ENCODE measurements at places on chromosomes 3 and 15.

- DNase-seq, result no peak
These were observed 21.7 kb upstream of the SFMBT1 start for GRCh38 chr3:53067567-53067966.

DNA sequence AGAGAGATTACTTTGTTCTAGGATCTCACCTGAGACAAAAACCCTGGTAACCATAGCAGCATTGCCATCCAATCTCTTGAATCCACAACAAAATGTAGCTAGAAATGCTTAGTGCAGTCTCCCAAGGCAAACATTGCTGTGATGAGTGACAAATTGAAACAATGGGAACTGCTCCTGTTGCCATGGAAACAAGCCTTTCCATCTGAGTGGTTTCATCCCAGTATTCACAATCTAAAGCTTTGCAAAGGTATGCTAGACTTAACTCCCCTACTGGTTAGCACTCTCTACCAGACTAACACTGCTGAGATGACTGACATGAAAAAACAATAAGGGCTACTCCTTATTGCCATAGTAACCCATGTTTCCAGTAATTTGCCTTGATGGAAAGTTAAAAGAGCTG is 172.6 kb upstream of the CNTN3 start:
- DNase-seq, result no peak

- DNase-seq, result no peak
These were observed 23.6 kb downstream of the MEGF11 start for GRCh38 chr15:66229790-66230465.

DNA sequence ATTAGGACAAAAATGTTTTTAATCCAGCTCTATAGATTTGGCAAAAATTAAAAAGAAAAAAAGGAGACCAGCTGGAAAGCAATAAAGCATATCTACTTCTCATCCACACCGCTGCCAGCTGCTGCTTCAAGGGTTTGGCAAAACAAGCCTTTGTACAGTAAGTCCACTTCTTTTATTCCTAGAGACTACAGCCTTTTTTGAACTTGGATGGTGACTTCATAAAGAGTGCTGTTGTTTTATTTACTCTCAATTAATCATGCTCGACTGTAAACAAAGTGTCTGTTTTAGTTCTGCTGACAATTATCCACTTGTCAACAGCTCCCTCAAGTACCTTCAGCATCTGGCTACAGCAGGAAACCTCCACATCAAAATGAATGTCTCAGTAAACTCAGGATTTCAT is 12.3 kb upstream of the FOXB1 start:
- DNase-seq, result no peak

DNA sequence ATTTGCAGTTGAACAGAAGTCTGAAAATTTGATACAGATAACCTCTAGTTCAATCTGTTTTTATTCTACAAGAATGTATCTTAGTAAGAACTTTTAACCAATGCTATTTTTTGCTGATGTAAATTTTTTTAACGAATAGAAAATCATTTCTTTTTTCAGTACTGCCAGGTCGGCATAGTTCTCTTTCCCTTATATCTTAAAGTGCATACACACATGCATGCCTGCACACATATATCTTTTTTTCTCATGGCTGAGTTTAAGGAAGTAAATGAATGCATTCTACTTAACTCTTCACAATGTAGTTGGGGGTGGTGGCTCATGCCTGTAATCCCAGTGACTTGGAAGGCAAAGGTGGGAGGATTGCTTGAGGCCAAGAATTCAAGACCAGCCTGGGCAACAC is 48.4 kb downstream of the BLM start:
- no peak for DNase-seq

DNA sequence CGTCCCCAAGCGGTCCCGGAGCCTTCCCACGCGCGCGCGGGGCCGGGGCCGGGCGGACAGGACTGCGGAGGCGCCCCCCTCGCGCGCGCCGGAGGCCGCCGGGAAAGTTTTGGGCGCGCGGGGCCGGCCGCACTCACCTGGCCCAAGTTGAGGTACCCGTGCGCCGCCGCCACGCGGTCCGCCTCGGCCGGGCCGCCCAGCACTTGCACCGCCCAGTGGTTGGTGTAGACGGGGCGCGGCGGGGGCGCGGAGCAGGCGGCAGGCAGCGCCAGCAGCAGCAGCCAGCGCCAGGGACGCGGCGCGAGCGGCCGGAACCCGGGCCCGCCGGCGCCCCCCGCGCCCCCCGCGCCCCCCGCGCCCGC is 289 bp downstream of the PCSK6 start:
- DNase-seq, result no peak

DNA sequence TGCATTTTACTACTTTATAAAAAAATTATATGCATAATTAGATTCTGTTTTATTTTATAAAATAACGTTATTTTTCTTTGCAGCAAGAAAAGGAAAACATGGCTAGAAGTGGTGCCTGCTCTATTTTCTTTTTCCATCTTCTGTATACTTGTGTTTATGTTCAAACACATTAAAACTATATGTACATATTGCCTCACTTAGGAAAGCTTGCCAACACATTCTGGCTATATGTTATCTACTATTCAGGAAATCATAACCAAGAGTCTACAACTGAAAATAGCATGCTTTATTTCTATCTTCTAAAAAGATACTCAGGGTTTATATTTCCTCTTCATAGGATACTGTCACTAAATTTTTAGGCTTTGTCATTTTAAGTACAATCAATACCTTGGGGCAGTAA is 90.2 kb upstream of the KCNMB2 start:
- DNase-seq, result no peak

DNA sequence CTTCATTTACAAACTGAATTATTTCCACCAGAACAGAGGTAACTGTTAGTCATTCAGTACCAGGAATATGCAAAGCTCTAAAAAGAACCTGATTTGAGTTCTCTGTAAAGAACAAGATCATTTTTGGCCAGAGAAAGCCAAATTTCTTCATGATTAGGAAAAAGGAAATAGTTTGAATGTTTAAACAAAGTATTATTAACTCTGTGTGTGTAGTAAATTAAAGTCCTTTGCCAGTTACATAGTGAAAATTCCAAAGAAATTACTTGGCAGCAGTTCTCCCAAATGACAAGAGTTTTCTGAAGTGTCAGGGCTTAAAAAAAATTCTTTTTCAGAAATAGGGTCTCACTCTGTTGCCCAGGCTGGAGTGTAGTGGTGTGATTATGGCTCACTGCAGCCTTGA is 24.5 kb downstream of the QTRT2 start:
- DNase-seq, result no peak

DNA sequence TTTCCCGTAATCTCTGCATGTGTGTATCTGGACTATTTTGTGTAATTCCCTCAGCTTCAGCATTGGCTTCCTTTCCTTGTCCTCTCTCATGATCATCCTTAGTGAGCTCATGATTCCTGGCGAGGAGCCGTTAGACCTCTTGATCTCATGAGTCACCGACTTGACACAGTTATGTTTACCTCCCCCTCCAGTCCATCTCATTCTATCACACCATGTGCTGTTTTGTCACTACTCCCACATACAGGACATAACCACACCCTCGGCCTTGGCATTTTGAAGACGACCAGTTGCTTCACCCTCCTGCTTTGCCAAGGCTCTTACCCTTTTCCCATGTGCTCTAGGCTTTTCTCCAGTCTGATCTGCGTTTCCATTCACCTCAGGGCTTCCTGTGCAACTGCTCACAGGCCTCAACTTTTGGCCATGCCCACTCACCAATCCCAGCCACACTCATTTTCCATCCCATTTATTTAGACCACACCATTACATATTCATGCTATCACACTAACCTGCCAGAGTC is 41.5 kb downstream of the CP start:
- peak; percentile 99 for DNase-seq

DNA sequence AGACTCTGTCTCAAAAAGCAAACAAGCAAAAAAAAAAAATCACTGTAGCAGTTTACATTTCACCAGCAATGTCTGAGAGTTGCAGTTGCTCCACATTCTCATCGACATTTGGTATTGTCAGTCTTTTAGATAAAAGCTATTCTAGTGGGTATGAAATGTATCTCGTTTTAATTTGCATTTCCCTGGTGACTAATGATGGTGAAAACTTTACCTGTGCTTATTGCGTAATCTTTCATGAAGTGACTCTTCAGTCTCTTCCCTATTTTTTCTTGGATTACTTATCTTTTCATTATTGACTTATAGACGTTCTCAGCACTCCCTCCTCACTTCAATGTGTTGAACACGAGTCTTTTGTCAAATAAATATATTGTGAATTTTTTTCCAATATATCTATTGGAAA is 37.2 kb upstream of the CLSTN2 start:
- no peak for DNase-seq

DNA sequence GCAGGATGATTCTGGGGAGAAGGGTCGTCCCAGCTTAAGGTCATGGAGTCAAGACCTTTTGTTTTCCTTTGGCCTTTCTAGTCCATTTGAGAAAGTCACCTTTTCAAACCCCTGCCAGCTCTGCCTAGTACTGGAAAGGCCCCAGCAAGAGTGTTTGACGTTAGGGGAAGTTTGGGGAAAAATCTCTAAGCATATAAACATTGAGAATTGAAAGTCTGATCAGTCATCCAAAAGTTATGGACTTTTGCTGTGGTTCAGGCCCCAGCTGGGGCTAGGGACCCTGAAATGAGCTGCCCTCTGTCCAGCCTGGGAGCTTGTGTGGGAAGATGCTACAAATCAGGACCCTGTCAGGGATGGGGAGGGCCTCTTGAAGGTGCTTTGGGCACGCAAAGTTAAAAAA is 21.6 kb downstream of the SLC6A6 start:
- no peak for DNase-seq

DNA sequence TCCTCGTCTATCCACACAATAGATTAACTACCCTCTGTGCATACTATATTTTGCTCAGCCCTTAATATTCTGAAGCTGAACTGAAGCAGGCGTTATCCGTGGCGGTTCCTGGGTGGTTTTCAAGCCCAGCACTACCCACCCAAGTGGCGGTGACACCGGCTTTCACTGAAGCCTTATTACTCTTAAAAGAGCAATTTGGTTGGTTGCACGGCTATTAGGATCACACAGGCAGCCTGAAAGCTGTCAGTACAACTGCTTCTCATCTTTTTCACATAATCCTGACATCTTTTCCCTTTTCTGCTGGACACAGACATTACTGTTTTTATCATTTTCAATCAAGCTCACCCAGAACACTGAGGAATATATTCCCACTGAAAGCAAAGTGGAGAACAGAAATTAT is 525.3 kb upstream of the ZNF717 start:
- DNase-seq, result no peak

GRCh38 chr3:52070724-52071621 is 14.6 kb upstream of the DUSP7 start:
- no peak for DNase-seq

- DNase-seq, result no peak
These were observed 1077.5 kb downstream of the TBL1XR1 start for GRCh38 chr3:176119826-176120225.

GRCh38 chr3:69724722-69725435 is 14.4 kb upstream of the MITF start:
- DNase-seq, result no peak

DNA sequence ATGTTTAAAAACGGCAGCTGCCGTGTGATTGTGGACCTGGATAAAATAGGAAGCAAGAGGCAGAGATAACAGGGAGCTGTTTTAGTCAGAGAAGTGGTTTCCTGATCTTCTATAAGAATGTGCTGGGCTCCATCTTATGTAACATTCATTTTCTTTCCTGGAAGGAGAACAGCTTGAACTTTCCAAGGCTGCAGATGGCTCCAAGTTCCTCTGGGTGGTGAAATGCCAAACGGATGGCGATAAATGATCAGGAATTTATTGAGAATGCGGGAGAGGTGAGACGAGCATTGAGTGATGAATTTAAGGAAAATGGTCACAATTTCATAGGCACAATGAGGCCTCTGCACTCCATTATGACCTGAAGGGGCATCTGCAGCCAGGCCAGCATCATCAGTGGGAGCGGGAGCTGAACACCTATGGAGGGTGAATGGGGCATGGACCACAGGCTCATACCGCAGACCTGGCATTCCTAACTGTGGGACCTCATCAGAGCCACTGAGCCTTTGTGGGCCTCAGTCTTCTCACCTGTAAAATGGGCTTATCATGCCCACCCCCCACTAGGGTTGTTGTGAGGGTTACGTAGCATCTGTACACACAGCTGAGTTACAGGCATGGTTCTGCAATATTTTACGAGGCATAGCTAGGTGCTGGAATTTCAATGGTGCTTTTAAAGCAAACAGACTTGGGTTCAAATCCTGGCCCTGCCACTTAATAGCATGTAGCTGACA is 17.1 kb downstream of the MGLL start:
- no peak for DNase-seq

DNA sequence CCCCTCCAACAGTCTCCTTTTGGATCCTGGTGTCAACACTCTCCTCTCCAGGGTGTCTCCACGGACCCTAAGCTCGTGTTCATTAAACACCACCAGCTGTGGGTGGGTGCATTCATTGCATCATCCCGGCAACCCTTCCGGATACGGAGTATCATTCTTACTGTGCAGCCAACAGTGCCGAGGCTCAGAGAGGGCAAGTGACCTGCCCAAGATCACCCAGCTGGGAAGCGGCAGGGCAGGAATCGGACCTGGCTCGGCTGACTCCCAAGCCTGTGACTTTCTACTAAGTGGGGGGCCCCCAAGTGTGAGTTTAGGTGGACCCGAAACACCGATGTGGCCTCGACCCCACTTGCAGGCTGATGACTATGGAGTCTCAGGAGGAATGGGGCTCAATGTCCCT is 20.4 kb downstream of the H1-8 start:
- DNase-seq, result no peak

DNA sequence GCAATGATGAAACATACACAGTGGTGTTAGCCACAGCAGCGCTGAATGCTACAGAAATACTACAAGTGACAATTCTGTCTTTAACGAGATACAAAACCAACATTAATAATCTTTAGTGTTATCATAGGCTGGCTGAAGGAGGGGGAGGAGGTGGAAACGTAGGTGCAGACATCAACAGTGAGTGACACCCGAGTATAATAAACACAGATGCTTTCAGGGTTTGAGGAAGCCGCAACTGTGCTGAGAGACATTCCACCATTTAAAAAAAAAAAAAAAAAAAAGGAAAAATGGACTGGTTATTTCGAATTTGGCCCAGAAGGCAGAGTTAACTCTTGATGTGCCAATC is 4.3 kb upstream of the IGDCC3 start:
- no peak for DNase-seq
